ENCODE measurements at places on chromosomes 7 and 10.

DNA sequence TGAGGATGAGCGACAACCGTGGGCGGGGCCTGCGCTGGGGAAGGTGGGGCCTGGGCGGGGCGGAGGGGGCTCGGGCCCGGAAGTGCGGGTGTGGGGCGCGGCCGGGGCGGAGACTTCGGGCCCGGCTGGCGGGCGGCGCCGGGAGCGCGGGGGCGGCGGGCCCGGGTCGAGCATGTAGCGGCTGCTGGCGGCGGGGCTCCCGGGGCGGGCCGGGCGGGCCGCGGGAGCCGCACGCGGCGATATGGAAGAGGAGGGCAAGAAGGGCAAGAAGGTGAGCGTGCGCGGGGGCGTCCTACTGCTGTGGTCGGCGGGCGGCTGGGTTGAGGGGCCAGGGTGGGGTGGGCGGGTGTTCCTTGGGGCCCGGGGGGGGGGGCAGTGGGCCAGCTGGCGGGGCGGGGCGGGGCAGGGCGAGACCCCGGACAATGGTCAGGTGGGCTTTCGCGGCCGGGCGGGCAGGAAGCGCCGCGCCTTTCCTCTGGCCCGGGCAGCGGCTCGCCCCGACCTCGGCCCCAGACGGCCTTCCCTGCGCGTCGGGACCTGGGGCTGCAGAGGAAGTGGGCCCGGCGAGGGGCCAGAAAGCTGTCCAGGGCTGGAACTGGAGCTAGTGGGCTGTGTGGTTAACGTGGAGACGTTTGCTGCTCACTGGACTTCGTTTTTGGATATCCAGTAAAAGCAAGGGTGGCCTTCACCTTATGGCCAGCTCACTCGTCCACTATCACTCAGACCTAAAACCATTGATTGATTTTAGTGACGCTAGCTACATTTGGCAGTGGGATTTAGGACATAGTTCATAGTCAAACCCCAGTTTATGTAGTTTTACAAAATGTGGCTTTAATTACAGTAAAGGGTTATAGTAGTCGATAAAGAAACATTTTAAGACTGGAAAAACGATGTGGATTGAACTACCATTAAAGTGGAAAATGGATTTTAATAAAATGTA, at the start of gene CCM2:
CCM2 (plus strand) TSS at position 109 of the 940 bp plus-strand sequence; CDS start at position 242, 133 bp downstream.
- DNase-seq = no peak

- DNase-seq = no peak
Measured at GRCh38 chr10:88922041-88922440, 30.5 kb downstream of the ACTA2 start.

DNA sequence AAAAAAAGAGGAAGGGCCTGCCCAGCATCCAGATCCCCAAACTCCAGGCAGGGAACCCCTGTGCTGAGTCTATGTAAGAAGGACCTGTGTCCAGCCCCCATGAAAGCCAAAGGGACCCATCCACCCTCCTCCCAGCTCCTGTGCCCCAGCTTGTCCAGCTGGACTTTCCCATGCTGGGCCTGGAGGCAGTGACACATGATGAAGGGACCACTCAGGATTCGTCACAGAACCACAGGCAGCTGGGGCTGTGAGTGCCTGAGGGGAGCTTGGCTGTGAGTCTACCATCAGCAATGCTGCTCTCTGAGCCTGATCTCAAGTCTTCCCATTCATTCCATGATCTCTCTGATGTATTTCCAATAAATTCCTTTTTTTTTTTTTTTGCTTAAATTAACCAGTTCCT, 36.2 kb upstream of the MNX1 start:
- no peak for DNase-seq

DNA sequence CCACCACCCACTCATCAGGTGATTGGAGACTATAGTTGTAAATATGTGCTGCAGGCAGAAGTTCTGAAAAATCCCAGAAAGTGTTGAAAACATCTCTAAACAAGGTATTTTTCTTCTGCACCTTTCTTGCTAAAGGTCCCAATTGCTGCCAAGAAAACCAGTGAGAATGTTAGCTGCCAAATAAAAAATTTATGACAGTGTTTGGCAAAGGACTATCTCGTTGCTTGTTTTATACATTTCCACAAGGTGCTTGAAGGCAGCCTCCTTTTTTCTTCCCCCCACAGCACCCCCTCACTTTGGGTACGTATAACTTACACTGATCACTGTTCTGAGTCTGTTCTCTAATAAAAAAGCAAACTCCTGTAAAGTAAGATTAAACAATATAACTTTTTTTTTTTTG, 158.6 kb upstream of the TCF7L2 start:
- no peak for DNase-seq

DNA sequence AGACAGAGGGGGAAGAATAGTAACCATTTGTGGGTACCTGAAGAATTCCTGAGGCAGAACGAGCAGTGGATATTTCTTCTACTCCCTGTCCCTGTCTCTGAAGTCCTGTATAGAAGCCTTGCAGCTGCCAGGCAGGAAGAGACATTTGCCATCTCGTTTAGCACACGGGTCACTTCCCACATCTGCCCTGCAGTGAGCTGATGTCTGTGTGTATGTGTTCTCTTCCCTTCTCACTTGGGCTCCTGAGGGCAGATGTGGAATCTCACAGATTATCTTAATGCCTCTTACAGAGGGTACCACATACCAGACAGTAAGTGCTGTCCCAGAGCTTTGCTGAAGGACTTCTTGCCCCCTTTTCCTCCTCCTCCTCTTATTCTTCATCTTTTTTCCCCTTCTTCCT, 14.1 kb upstream of the TRPV6 start:
- no peak for DNase-seq

- DNase-seq = no peak
Measured at GRCh38 chr7:18515067-18515466, 19.5 kb downstream of the HDAC9 start.

- DNase-seq = no peak
Measured at GRCh38 chr7:105127179-105127578, 113.2 kb downstream of the KMT2E start.

- DNase-seq = no peak
Measured at GRCh38 chr7:80472491-80473200, 39.2 kb downstream of the GNAT3 start.

DNA sequence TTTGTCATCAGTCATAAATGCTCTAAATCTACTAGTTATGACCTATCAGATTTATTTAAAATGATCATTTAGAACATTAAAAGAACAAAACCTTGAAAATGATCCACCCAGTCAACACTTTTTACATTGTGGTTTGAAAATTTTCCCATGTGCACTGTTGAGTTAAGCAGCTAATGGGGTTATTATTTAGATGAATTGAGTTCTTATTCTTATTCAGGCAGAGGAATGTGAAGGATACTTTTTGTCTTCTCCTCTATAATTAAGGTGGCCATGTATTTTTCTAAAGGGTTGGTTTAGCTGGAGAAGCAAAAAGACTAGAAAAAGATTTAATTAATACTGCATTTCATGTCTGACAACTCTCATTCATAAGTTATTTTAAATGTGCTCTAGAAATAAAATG, 74.9 kb upstream of the FEZF1 start:
- DNase-seq = no peak

GRCh38 chr7:25722856-25723255, 429.1 kb upstream of the NFE2L3 start:
- DNase-seq = no peak

DNA sequence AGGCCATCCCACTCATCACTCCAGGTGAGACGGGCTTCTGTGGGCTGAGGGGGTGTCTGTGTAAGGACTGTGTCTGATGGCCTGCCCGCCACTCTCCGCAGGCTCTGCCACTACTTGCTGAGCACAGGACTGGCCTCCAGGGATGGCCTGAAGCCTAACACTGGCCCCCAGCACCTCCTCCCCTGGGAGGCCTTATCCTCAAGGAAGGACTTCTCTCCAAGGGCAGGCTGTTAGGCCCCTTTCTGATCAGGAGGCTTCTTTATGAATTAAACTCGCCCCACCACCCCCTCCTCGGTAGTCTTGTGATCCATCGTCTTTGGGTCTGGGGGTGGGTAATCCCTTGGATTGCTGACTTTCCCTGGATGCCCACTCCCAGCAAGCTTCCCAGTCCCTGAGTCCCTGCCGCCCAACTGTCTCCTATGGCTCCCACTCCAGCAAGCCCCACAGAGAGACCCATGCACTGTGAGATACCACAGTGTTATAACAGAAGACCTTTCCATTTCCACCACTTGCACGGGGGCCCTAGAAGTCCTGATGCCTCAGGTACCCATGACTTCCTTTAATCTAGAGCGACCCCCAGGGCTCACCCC, 4.7 kb downstream of the FXYD4 start:
- DNase-seq = no peak

GRCh38 chr7:150962553-150963399, 15.3 kb downstream of the KCNH2 start:
- peak; percentile 57 for DNase-seq

DNA sequence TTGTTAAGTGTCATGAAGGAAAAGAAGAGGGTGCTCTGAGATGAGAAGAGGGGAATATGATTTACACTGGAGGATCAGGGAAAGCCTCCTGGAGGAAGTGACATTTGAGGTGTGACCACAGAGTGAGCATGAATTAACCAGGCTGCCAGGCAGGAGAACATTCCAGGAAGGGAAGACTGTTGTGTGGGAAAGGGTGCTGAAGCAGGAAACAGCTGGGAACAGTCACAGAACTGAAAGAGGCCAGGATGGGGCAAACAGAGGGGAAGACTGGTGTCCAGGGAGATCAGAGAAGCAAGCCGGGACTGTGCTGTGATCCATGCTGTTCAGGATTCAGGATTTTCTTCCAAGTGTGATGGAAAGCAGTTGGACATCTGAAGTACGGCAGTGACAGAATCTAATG, 14.9 kb downstream of the HIPK2 start:
- DNase-seq = no peak

DNA sequence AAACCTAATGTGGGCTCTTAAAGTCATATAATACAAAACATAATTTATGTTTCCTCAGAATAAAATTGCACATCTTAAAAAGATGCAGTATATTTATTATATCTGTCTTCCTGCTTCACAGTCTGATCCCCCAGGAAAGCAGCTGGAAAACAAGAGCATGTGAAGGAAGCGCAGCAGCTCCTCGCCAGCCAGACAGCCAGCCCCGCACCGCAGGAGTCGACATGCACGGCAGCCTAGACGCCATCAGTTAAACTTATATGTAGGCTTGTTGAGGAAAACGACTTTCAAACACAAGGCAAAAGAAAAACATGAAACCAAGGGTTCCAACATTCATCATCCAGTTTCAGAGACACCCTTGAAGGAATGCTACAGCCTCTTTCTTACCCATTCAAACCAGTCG, 59.0 kb downstream of the PAXIP1 start:
- no peak for DNase-seq

- DNase-seq = peak; percentile 44
Measured at GRCh38 chr7:131364767-131365344, 37.2 kb downstream of the MKLN1 start.

GRCh38 chr7:68564306-68565135, 1033.8 kb upstream of the AUTS2 start:
- DNase-seq = no peak

DNA sequence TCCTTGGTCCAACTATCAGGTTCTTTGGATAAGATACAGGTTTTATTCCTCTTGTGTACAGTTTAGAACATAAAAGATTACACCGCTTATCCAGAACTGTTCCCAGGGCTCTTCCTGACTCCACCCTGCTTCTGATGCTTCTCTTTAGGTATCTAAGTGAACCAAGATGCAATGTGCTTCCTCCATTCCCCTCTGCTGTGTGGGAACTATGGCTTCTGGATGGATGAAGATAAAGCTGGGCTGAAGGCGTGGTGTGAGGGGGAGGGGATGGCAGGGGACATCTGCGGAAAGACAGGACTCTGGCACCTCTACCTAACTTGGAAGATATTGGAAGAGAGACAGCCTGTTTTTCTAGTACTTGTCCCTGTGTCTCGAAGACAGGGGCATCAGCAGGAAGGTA, 209.9 kb upstream of the TBX20 start:
- DNase-seq = no peak

DNA sequence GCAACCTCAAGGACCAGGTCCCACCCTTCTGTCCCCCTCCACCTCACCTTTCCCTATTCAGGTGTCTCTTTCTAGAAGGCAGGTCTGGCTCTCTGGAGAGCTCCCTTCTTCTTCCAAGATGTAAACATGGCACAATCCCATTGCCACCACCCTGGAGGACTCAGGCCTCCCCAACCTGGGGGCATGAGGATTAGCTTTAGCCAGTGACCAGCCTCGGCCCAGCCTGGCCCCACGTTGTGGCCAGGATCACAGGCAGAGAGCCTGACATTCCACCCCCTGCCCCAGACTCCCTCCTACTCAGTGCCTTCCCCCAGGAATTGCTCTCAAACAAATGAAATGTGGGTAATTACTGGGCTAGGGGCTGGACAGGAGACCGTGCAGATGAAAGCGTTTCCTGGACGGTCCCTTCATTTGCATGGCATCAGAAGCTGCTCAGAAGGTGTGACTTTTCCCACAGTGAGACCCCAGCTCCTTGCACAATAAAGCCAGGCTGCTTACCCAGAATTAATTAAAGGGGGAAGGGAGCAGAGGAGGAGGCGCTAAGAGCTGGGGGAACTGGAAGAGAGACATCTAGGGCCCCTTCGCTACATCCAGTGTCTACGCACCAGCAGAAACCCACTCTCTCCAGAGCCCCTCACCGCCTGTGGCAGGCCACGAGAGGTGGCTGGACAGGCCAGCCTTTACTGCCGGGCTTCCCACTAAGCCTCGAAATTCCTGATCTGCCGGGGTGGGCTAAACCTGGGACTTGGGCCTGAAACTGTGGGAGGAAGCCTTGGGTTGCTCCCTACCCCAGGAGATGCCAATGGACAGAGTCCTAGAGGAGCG, 7.7 kb downstream of the FGF8 start:
- no peak for DNase-seq

DNA sequence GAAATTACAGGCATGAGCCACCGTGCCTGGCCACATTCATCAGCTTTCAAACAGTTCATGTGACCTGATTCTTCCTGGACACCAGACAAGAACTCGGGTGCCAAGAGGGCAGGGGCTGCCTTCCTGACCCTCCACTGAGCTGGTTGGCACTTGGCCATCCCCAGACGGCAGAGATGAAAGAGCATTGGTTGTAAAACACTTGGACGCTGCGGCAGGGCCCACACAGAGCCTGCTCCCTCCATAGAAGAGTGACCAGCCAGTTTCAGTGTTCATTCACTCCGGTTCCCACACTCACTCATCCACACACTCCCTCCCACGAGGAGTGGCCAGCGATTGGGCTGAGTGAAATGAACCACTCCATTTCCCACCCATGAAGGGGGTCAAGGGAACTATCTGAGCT, 112.3 kb downstream of the ITGB8 start:
- DNase-seq = no peak

- peak; percentile 64 for DNase-seq
Measured at GRCh38 chr10:22693371-22693784, 21.0 kb downstream of the PIP4K2A start.

GRCh38 chr10:42866115-42866995, 83.8 kb downstream of the BMS1 start:
- DNase-seq = peak; percentile 67

DNA sequence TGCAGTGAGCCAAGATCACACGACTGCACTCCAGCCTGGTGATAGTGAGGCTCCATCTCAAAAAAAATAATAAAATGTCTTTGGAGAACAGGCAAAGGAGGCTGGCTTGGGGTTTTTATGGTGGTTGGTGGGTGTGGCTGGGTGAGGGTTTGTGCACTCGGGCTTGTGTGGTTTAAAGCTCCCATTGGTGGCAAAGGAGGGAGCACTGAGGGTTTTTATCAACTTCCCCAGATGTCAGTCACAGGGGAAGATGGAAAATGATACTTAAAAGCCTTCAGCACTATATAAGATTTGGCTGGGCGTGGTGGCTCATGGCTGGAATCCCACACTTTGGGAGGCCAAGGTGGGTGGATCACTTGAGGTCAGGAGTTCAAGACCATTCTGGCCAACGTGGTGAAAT, 16.3 kb upstream of the RNF216 start:
- DNase-seq = no peak

- DNase-seq = no peak
Measured at GRCh38 chr10:2701802-2702201, 365.5 kb upstream of the PFKP start.

All from activated CD4-positive, alpha-beta T cell treated with anti-CD3 and anti-CD28 coated beads, Interleukin-2, Interleukin-6, amounts not matched to agents 100 ng/mL and 50 ng/mL, durations not matched to agents 16 hours and 8 hours (primary cell).